GM23338 (cell line): ENCODE measurements at places on chromosomes 7 and 10.

DNA sequence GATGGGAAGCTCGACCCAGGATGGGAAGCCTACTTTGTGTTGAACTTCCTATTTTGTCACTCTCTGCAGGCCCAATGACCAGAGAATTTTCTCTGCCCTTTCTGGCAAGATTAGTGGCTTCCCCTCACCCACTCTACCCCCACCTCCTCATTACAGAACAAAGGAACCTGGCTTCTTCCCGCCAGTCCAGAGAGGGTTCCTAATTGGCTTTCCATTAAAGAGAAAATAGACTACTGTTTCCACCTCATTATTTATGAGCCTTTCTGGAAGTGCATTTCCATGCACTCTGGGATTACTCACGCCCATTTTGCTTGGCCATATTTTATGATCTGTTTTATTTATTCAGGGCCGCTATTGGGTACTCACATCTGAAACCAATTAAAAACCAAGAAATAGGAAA, 94.9 kb upstream of the TCF7L2 start:
- no peak for DNase-seq

GRCh38 chr7:1364068-1364905, 95.0 kb downstream of the MICALL2 start:
- DNase-seq: no peak

DNA sequence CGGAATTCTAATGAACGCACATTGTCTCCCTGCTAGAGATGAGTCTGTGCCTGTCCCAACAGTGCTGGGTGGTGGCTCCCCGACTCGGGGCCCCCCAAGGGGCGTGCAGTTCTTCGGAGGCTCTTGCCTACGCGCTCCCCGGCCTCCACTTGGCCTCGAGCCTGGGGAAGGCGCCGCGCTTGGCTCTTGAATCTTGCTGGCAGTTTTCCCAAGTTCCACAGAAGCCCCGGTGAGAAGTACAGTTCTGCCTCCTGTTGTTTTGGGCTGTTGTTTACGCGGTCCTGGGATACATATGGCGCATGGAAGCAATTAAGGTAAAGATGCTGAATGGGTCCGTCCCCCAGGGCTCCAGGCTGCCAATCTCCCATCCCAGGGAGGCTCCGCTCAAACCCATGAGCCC, 32.6 kb upstream of the UNCX start:
- DNase-seq: no peak

GRCh38 chr7:12210179-12211053, 678 bp upstream of the TMEM106B start:
- DNase-seq: peak; percentile 58

- no peak for DNase-seq
Measured at GRCh38 chr7:128259131-128260061, 18.3 kb downstream of the LEP start.

DNA sequence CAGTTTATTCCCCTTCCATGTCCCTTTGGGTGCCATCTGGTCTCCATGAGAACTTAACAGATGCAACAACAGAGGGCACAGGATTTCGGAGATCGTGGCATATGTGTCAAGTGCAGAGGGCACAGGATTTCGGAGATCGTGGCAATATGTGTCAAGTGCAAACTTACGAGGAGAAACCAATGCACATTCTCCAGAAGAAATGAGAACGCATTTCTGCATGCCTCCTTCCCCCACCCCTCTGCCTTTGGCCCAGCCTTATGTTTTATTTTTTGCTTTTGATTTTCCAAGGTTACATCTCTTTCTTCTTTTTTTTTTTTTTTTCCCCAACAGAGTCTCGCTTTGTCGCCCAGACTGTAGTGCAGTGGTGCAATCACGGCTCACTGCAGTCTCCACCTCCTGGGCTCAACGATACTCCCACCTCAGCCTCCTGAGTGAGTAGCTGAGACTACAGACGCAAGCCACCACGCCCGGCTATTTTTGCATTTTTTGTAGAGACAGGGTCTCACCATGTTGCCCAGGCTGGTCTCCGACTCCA, 586 bp upstream of the ANKRD26 start:
- no peak for DNase-seq

DNA sequence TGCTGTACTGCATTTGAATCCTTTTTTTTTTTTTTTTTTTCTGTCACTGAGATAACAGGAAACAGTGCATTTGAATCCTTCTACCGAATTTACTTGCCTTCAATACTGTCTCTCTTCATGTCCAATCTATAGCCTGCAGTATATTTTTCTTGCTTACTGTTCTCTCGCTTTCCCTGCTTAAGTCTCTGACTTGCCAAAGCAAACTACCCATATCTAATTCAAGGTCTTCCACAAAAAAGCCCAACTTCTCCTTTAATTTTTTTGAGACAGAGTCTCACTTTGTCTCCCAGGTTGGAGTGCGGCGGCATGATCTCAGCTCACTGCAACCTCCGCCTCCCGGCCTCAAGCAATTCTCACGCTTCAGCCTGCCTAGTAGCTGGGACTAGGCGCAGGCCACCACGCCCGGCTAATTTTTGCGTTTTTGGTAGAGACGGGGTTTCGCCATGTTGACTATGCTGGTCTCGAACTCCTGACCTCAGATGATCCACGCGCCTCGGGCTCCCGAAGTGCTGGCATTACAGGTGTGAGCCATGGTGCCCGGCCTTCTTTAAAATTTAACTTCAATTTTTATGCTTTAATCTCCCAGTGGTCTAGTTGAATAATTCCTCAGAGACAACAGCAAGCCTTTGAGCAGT, 882 bp downstream of the PDCD11 start:
- no peak for DNase-seq

- DNase-seq: no peak
Measured at GRCh38 chr10:71402005-71402404, 5.3 kb downstream of the CDH23 start.

DNA sequence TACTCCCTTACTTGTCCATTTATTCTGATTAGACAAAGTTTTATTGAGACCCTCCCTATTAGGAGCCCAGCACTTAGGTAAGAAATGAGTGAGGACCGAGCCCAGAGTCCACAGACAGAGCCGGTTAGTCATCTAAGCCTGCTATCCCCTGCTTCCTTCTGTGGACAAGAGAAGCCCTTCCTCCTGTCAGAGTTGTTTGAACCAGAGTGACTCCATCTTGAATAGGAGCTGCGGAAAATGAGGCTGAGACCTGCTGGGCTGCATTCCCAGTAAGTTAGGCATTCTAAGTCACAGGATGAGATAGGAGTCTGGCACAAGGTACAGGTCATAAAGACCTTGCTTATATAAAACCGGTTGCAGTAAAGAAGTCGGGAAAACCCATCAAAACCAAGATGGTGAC, 109.1 kb downstream of the CPXM2 start:
- no peak for DNase-seq

DNA sequence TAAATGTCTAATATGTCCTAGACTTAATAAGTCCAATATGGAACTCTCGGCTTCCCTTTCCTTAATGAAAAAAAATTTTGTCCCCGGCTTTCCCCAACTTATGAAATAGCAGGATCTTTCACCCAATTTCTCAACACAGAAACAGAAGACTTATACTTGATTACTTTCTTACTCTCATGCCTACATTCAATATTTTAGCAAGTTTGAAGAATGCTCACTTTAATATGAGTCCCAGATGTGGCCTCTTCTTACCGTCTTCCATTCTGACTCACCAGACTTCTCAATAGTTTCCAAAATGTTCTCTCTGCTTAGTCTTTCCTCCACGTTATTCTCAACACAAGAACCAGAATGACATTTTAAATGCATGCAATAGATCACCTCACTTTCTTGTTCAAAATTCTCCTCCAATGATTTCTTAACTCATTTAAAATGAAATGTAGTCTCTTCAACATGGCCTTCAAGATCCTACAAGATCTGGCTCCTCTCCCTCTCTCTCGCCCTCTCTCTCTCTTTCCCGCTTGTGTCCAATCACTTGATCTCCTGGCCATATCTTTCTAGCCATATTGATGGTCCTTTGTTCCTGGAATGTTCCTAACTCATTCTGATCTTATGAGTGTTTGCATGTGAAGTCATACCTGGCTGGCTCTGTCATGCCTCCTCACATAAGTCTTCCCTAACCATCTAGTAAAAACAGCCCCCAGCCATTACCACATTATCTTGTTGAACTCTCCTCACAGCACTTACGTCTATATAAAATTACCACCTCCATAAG, 119.7 kb upstream of the FAM3C start:
- no peak for DNase-seq

DNA sequence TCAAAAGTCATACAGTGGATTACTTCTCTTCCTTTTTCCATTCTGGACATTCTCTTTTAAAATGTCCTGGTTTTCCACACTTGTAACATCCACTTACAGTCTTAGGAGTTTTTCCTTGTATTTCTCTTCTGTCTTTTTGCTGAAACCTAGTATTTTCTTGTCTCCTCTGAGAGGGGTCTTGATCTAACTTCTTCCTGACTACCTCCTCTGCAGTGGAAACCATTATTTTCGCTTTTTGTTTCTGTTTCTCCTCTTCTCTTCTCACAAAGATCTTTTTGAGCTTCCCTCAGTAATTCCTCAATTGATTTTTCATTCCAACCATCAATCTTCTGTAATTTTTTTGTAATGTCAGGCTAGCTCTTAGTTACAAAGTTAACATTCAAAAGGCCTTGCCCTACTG, 23.7 kb upstream of the ELOVL3 start:
- no peak for DNase-seq

- peak; percentile 50 for DNase-seq
Measured at GRCh38 chr7:111743244-111743847, 181.1 kb upstream of the IMMP2L start.

DNA sequence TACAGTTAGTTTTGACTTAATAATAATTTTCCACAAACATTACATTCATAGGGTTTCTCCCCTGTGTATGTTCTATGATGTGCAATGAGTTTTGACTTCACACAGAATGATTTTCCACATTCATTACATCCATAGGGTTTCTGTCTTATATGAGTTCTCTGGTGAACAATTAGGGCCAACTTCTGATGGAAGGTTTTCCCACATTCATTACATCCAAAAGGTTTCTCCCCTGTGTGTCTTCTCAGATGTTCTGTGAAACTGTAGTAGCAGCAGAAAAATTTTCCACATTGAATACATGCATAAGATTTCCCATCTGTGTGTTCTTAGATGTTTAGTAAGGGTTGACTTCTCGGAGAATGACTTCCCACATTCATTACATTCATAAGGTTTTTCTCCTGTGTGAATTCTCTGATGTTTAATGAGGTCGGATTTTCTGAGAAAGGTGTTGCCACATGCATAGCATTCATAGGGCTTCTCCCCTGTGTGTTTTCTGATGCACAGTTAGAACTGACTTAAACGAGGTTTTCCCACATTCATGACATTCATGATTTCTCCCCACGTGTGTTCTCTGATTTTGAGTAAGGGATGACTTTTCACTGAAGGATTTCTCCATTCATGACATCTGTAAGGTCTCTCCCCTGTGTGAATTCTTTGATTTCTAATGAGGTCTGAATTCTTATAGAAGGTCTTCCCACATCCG, 118.5 kb downstream of the ZNF33B start:
- peak; percentile 1 for DNase-seq

DNA sequence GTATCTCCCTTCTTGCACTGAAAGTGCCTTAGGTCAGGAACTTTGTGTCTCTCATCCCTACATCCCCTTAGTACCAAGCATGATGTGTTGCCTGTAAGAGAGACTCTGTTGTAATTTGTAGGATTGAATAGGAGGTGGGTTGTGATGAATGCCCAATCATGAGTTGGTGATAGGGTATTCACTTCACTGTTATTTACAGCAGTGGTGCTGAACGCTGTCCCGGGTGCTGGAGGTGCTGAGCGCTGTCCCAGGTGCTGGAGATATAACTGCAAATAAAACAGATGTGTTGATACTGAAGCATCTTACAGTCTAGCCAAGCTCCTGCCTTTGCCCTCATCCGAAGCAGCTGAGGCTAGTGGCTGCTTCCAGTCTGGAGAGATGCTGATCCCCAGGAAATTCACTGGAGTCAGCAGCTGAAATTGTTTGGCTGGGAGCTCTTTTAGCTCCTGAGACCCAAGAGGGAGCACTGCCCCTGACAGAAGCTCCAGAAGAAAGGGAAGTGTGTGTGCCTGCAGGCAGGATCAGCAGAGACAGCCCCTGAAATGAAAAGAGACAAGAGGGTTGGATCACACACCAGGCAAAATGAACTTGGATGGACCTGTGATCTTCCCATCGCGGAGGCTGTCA, 183.4 kb downstream of the SORCS3 start:
- peak; percentile 80 for DNase-seq

GRCh38 chr7:134720091-134720935, 59.1 kb upstream of the CALD1 start:
- no peak for DNase-seq

DNA sequence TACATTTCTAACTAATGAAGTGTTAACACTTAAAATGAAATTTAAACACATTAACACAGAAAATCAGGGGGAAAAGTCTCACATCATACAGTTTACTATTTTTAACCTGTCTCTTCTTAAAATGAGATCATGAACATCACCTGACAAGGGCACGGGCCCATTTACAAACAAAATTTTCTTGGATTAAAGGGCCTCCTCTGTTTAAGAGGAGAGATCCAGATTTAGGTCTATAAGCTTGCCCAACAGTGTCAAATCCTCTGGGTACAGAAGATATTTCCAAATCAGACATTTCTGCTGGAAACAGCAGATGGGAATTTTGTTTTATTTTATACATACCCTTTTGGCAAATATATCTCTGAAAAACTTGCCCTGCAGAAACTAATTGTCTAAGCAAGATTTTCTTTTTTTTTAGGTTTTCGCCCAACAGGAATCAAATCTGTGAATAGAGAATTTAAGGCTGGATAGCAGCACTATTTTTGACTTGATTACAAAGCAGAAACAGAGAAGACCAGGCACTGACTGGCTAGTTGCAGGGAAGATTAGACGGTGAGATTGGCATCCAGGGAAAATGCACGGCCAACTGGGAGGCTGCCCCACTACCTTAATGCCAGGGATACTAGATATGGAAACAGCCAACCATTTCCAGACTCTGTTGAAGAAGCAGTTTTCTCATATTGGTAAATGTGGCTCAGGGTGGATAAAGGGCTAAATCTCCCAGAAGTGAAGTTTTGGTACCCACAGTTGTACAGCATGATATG, 173.4 kb downstream of the LRRN3 start:
- no peak for DNase-seq

DNA sequence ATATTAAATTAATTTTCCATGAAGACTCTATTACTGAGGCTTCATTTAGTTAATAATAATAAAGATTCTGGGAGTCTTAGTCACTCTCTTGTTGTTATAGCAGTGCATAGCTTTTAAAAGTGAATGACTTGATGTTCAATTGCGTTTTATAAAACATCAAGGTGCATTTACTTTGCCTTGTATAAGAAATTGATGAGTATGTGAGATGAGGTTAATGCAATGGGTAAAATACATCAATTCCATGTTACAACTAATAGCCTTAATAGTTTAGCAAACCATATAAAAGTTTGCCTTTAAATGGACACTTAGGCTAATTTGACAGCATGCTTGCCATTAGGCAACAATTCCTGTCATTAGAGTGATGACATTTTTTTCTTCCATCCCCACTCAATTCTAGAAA, 173.6 kb upstream of the TEX47 start:
- no peak for DNase-seq

- no peak for DNase-seq
Measured at GRCh38 chr10:77201135-77202106, 436.2 kb downstream of the KCNMA1 start.
